ENCODE measurements at places on chromosomes 7 and 10.

- ATAC-seq: no peak
Observed at GRCh38 chr7:3520206-3520605, 219.2 kb downstream of the SDK1 start.

- no peak for ATAC-seq
Observed at GRCh38 chr10:23075672-23076071, 19.7 kb upstream of the MSRB2 start.

DNA sequence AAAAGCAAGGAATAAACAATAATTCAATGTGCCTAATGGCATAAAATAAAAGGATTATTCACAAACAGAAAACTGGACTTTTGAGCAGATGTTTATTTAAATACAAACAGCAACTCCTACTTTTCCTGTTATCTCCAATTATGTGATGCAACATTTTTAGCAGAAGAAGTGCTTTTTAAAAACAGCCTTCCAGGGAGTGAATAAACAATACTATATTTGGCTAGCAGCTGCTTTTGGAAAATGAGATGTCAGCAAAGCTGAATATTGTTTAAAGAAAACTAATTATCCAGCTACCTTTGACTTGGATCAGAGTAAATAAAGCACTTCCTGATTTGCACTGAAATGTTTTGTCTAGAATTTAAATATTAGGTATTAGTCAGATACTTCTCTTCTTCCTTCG lies 23.2 kb downstream of the CDK1 start:
- no peak for ATAC-seq

DNA sequence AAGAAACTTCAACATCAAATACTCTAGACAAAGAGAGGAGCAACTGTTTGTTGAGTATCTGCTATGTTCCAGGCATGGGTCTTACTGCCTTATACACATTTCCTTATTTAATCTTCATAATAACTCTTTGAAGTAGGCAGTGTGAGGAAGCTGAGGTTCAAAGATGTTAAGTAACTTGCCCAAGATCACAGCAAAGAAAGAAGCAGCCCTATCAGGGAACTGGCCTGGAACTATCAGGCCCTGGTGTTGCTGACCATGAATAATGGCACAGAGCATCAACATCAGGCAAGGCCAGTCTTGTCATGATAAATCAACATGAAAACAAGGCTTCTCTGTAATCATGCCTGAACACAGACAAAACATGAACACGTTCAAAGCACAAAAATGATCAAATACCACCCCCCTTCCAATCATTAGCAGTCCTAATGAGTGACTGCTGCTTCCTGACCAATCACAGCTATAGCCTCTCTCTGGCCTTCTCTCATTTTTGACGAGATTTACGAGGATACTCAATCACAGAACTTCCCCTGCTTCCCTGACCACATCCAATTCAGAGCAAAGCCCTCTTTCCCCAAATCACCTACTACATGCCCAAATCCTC lies 2.3 kb downstream of the GSDME start:
- no peak for ATAC-seq

DNA sequence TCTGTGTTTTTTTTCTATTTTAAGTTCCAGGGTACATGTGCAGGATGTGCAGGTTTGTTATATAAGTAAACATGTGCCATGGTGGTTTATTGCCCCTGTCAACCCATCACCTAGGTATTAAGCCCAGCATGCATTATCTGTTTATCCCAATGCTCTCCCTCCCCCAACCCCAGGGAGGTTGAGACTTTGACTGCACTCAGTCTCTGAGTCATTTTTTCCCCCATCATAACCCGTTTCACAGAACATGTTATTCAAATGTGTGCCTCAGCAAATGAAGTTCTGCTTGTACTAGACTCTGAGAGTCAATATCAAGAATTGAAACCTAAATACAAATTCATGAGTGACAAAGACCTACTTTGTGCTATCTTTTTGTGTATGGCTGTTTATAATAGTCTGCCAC lies 70.0 kb upstream of the CYP26C1 start:
- ATAC-seq: no peak
